DMS 273 treated with DMSO at 0.1 percent for 48 hours (cell line): ENCODE measurements at places on chromosomes 16 and 17.
A peak's percentile ranks its signal among the peaks of the same experiment; 100 is the strongest.

DNA sequence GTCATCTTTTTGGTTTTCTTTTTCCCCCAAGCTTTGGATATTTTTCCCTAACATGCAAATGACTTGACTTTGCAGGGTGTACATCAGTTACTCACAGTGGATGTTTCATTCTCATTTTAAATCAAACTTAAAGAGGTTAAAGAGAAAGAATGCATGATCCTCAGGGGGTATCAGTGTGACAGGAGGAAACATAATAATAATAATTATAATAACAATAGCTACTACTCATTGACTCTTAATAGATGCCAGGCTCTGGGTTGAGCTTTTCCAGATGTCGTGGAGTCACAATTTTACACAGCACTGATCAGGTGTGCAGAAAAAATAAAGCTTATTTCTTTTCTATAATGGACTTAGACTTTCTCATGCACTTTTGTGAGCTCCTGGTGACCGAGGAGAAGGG, 157.2 kb upstream of the CACNG3 start:
- DNase-seq, result no peak

GRCh38 chr16:2856061-2856670, 1.8 kb downstream of the PRSS22 start:
- DNase-seq, result no peak

GRCh38 chr17:76479515-76480060, 12.2 kb downstream of the AANAT start:
- DNase-seq, result no peak

DNA sequence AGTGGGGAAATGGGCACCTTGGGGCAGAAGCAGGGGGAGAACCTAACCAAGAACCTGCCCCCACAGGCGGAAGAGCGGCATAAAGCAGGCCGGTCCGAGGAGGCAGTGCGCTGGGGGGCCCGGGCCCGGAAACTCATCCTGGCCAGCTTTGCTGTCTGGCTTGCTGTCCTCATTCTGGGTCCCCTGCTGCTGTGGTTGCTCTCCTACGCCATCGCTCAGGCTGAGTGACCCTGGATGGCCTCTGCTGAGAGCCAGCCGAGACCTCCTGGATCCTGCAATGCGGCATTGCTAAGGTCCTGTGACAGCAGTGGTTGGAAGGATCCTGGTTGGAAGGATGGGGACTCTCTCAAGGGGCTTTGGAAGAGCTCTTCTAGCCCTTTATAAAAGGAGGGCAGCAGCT, 4.5 kb upstream of the PHKG2 start:
- no peak for DNase-seq

- DNase-seq, result no peak
These were observed 96.3 kb downstream of the GSG1L start for GRCh38 chr16:27967169-27967568.

DNA sequence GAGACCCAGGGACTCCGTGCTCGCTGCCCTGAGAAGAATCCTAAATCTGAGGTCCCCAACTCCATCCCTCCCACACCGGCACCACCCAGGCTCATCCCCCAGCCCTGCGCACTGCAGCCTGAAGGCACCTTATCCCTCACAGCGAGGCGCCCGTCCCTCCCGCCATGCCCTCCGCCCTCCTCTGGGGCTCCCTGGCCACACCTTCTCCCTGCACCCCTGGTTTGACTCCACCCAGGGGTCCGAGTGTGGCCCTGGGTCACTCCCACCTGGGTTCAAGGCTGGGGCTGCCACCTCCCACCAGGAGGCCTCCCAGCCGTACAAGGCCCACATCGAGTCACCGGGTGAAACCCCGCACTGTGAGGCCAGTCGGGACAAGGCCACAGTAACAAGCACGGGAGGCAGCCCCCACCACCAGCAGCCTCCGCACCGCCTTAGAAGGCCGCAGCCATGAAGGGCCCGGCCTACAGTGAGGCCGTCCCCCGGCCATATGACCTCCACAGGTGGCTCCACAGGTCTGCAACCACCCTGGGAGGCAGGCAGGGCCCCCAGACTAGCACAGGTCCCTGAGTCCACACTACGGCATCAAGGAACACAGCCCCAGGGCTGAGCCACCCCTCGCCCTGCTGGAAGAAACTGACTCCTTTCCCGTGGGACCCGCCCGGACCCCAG, 8.3 kb downstream of the HAGH start:
- DNase-seq, result no peak

DNA sequence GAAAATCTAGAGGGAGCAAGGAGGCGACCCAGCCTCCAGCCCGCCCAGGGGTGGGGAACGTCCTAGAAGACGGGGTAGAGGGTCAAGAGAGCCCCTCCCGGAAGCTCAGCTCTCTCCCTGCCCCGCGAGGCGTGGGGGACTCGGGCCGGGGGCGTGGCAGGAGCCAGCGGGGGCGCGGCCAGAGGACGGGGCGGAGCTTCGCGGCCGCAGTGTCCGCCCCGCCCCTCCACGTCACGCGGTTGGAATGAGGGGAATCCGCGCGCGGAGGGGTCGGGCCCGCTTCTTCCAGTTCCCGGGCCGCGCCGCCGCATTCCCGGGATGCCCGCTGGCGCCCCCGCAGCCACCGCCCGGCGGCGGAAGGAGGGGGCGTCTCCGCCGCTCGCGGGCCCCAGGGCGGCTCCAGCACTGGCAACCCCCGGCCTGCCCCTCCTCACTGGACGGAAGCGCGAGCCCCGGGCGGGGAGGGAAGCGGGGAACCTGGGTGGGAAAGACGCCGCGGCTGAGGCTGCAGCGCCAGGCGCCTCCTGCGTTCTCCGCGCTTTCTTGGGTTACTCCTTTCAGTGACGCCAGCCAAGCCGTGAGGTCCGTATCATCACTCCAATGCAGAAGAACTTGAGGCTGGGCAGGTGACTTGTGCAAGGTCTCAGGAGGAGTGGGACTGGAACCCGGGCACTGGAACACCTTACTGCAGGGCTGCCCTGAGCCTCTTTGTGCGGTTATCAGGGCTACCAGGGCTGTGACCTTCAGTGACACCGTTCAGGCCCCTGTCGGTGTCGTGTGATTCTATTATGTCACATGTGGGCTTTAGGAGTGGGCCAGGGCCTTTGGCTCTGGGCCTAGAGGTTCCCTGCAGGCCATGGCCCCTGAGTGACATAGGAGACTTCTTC, 4.3 kb downstream of the MYO1C start:
- DNase-seq, result no peak

- no peak for DNase-seq
These were observed 78.8 kb upstream of the DOC2B start for GRCh38 chr17:260031-260791.

DNA sequence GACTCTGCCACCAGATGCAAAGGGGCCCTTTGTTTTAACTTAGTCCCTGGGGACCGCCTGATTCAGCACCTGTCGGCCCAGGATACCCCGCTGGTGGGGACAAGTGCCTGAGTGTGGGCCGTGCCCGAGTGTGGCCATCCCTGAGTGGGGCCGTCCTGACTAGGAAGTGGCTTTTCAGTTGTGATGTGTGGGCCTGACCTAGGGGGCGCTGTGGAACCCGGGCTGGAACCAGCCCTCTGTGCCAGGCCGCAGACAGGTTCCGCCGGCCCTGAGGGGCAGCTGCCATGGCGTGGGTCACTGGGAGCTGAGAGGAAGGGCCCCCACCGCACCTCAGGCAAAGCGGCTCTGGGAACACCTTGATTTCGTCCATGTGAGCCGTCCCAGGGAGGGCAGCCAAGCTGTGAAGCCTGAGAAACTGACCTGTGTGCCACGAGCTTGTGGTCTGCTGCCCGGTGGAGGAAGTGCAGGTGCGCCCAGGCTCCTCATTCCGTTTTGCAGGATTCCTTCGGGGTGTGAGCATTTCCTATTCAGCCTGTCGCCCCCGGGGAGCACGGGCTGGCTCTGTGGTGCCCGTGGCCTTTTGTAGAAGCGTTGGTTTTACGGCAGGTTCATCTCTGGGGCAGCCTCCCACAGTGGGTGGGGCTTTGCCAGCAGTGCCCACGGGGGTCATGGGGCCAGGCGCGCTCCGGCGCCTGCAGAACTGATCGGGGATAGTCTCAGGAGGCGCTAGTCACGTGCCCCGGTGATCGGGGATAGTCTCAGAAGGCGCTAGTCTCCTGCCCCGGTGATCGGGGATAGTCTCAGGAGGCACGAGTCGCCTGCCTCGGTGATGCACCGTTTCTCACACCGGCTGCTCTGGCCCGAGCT, 5.3 kb downstream of the RPL13 start:
- DNase-seq, result peak; percentile 78

DNA sequence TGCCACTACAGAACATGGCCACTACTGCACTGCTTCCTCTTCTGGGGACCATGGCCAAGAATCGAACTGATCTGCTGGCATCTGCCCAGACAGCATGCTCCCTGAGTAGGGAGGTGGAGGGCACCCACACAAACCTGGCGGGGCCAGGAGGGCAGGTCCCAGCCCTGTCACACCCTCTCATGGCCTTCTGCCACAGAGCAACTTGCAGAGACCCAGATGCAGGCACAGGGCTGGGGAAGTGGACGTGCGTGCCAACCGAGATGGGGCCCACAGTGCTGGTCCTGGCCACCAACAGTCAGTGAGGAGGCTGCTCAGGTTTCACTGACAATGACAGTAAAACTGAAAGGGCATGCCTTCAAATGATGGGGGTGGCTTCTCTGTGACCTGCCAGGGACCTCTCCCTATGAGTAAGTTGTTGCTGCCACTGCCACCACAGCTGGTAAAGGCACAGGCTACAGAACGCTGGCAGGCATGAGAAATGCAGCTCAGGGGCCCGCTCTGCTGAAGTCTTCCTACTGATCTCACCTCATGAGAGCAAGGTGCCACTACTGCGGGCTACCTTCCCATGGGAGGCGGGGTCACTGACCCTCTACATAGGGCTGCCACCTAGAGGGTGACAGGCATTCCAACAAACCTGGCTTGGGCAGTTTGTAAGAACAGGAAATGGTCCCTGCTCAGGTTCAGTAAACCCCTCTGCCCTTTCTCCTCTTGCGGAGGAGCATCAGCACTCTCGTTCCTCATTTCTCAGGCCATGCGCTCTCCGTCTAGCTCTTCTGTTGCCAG, 15.5 kb downstream of the HIC1 start:
- DNase-seq, result no peak

DNA sequence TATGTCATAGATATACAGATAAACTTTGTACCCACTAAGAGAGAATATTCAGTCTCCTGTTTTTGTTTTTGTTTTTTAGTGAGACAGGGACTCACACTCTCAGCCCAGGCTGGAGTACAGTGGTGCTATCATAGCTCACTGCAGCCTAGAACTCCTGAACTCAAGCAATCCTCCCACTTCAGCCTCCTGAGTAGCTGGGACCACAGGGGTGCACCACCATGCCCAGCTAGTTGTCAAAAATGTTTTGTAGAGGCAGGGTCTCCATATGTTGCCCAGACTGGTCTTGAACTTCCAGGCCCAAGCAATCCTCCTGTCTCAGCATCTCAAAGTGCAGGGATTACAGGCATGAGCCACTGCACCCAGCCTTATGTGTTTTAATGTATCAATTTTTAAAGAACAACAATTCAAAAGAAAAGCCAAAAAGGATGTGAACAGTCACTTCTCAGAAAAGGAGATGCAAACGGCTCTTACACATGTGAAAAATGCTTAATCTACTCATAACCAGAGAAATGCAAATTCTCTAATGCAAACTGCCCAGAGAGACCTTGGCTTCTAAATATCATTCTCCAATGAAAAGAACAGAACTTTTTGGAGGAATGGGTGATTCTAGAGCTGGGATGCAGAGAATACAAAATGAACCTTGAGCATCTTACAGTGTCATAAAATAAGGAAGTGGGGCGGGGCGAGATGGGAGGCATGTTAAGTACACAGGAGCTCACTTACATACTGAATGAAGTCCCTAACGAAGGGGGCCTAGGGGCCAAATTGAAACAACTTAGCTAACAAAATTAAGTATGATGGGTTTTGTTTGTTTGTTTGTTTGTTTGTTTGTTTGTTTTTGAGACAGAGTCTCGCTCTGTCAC, 7.3 kb upstream of the CMTM3 start:
- no peak for DNase-seq

DNA sequence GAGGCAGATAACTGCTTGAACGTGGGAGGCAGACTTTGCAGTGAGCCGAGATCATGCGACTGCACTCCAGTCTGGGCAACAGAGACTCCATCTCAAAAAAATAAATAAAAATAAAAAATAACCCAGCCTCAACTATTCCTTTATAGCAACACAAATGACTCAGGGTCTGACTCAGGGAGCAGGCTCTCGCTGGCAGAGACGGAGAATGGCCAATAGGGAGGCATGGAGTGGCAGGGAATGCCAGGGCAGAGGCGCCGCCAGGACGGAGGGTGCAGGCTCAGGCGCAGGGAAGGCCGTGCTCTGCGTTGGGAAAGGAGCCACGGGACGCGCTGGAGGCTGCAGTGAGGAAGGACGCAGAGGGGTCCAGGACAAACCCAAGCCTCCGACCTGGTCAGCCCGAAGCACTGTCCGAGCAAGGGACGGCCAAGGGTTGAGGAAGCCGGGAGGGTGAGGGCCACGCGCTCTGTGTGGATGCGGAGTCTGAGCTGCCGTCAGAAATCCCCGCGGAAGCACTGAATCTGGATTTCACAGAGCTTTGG, 40.3 kb downstream of the PKD1 start:
- DNase-seq, result no peak

DNA sequence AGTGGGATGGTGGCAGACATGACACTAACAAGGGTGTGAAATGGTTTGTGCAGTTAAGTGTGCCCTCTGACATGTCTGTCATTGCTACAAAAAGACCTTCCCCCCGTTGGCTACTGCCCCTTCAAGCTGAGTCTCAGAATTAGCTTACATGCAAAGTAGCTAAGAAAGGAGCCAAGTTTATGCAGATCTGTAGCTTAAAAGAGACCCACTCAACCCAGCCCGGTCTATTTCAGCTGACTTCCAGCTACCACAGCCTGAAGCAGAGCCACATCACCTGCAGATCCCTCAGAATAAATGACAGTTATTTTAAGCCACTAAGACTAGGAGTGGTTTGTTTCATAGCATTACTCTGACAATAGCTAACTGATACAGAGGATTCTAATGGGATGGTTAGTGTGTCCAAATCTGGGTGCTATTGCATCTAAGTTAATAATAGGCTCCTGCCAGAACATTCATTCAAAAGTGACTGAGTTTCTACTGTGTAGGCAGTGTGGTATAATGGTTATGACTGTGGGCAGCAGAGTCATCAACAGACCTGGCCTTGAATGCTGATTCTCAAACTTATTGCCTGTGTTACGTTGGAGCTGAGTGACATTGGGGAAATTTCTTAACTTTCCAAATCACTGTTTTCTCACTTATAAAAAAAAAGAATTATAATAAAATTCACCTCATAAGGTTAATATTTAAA, 11.7 kb downstream of the C17orf67 start:
- no peak for DNase-seq

GRCh38 chr17:63476854-63477479, at the start of gene ACE:
Gene ACE, plus strand, starts transcription at chr17:63477061. Its CDS starts 34 bp downstream, at chr17:63477095.
- DNase-seq, result no peak

DNA sequence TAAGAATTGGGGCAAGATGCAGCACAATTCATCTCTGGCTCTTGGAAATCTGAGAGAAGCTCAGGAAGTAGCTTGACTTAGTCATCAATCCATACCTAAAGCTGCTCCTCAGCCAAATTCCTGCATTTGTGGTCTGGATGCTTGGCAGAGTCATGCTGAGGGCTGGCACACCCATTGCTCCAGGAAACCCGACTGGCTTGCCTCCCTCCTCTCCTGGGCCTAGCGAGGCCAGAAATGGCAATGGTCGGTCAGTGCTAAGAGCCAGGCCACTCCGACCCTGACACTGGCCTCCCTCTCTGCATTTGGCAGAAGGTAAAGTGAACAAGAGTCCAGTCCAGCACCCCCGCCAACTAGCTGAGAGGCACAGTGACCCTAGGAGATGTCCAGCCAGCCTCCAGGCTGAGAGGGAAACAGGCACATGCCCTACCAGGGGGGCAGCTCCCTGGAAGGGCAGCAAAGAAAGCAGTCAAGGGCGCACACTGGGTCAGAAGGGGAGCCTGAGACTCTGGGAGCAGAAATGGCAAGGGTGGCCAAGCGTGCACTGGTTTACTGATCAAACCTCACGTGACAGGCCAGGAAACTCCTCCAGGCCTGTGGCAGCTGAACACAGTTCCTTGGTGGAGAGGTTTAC, 10.0 kb downstream of the POLDIP2 start:
- no peak for DNase-seq
